Midbrain (tissue), 1 donor: ENCODE measurements at places on chromosomes 12 and 14.

DNA sequence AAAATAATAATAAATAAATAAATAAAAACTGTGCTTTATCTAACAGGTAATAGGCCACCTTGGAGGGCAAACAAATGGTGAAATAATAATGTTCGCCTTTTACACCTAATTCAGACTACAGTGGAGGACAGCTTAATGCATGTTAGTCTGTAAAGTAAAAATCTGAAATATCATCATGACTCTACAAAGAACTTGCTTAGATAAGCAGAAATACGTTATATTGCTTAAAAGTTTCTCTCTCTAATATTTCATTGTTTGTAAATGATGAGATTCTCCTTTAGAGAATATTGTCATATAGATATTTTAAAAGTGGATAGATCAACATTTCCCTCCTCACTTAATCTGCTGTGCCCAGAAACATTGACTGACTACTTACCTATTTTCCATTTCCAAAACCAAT is 98.7 kb upstream of the PDZRN4 start:
- DNase-seq: no peak

DNA sequence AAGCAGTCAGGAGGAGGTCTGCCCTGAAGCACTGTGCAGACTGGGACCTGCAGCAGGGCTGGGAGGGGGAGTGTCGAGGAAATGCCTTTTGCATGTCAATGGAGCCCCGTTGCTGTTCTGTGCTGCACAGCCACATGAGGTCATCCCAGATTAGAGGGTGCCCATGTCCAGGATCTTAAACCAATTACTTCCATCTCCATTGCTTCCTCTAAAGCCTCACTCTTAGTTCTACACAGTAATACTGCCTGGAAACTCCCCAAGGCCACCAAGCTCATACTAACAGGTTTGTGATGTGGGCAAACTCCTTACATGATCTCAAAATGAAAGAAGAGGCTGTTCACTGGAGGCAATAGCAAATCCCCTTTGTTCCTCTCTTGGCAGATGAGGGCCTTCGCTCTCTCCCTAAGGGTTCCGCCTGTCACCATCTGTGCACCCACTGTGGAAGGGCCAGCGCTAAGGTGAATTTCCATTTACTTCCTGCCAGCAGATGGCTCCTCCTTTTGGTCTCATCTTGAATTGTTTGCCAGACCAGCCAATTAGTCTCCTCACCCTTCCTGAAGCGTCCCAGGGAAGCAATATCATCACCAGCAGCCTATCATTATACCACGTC is 35.4 kb upstream of the LTA4H start:
- DNase-seq: no peak

- no peak for DNase-seq
Measured at GRCh38 chr14:26934151-26934550, 336.3 kb upstream of the NOVA1 start.

DNA sequence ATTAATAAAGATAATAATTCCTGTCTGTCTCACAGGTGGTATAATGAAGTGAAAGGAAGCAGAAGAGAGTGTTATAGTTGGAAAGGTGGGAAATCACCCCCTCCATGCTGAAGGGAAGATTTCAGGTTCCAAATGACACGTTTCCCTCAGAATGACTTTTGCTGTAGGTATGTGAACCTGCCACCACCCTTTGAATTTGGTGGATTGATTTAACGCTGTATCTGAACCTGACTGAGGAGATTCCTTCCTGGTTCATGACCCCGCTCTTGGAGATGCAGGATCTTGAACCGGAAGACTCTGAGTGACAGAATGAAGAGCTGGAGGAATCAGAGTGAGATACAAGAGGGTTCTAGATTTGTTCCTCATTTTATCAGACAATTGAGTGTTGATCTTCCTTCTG is 20.3 kb upstream of the EMP1 start:
- DNase-seq: no peak

DNA sequence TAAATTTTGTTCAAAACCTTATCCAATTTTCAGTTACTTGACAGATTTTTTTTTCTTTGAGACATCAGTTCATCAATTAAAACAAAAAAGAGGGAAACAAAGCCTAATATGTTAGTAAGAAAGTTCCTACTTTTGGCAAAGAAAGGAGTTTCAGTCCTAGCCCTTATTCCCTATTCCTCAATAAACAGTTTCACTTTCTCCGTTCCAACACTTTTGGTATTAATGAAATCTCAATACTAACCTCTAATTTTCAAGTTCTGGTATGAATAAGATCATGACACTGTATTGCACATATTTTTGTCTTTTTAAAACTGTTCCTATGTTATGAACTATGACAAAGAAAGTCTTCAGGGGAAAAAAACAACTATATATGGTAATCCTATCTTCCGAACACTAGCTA is 48.4 kb downstream of the RPS6KA5 start:
- DNase-seq: no peak

- DNase-seq: no peak
Measured at GRCh38 chr14:30158299-30158698, 230.7 kb upstream of the PRKD1 start.

DNA sequence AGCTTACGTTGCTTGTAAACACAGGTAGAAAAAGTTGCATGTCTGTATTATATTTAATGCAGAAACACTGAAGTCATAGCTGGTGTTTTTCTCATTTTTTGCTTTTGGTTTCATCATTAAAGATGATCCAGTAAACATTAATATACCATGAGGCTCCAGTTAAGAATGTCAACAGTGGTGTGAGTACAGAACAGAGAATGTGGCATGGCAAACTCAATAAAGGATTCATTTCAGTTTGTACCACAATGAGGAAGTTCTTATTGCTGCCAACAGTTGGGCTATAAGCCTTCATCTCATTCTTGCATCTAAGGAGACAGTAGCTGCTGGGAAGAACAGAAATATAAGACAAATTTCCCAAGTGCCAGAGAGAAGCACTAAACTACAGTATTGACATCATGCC is 72.1 kb upstream of the ST8SIA1 start:
- DNase-seq: no peak

- no peak for DNase-seq
Measured at GRCh38 chr12:73321319-73321718, 1049.1 kb downstream of the TRHDE start.

- DNase-seq: no peak
Measured at GRCh38 chr12:31989571-31990362, 30.6 kb downstream of the RESF1 start.

DNA sequence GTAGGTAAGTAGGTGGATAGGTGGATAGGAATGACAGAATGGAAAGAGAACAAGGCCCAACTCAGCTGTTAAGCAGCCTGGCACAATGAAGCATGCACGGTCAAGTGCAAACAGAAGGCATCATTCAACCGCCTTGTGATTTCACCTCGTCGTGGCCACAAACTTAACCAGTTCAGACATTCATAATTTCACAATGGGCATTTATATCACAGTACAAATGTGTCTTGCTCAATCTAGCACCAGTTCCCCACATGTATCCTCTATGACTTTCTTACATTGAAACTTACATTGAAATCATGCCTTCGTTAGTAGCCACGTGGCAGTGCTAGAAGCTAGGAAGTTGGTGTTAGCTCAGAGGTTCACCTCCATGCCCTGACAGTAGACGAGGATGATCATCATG is 207.5 kb downstream of the ETV6 start:
- no peak for DNase-seq

GRCh38 chr12:17652436-17652835 is 437.6 kb downstream of the RERGL start:
- no peak for DNase-seq

DNA sequence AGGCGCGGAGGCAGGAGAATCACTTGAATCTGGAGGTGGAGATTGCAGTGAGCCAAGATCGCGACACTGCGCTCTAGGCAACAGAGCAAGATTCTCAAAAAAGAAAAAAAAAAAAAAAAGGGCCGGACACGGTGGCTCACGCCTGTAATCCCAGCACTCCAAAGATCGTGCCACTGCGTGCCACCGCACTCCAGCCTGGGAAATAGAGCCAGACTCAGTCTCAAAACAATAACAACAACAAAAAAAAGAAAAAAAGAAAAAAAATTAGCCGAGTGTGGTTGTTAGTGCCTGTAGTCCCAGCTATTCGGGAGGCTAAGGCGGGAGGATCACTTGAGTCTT is 470 bp upstream of the RPL6 start:
- DNase-seq: no peak

- no peak for DNase-seq
Measured at GRCh38 chr12:88970740-88971139, 381.6 kb downstream of the DUSP6 start.

- no peak for DNase-seq
Measured at GRCh38 chr12:41061192-41061591, 126.9 kb upstream of the PDZRN4 start.

- DNase-seq: no peak
Measured at GRCh38 chr12:92860521-92860920, 68.6 kb downstream of the EEA1 start.

- no peak for DNase-seq
Measured at GRCh38 chr12:67792185-67792584, 143.6 kb downstream of the DYRK2 start.

DNA sequence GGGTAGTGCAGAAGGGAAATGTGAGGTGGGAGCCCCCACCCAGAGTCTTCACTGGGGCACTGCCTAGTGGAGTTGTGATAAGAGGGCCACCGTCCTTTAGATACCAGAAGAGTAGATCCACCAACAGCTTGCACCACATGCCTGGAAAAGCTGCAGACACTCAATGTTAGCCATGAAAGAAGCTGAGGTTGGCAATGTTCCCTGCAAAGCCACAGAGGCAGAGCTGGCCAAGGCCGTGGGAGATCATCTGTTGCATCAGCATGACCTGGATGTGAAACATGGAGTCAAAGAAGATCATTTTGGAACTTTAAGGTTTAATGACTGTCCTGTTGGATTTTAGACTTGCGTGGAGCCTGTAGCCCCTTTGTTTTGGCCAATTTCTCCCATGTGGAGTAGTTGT is 468.4 kb upstream of the FOXG1 start:
- DNase-seq: no peak

- no peak for DNase-seq
Measured at GRCh38 chr14:33880330-33880729, 70.5 kb downstream of the EGLN3 start.

- DNase-seq: no peak
Measured at GRCh38 chr12:67658486-67658885, 9.9 kb downstream of the DYRK2 start.

GRCh38 chr12:68761901-68762630 is 16.1 kb downstream of the SLC35E3 start:
- no peak for DNase-seq

DNA sequence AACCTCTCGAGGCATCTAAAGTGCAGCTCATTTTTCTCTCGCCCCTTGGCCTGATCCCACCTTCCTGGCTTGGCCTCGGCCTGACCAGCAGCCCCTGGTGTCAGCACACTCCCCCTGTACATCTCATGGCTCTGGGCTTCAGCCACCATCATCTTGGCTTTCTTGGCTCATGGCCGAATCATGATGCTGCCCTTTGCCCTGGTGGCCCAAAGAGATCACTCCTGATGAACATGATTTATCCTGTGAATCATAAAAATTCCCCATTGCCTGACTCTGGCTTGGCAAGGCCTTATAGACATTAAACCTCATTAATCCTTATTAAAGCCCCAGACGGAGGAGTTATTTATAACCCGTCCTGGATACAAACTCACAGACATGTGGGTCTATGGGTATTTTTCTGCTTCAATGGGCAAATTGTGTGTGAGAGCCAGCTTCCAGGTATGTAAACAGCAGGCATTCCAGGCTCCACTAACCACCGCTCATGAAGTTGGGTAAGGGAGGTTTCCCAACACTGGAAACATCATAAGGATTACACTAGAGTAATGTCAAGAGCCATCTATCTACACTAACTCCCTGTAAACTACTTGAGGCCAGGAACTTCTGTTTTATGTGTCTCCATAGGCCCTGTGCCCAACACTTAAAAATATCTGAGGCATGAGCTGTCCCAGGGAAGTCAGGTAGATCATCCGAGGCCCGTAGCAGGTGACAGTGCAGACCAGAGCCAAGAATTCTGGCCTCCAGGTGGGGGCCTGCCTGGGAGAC is 171.2 kb downstream of the TTC8 start:
- DNase-seq: no peak

DNA sequence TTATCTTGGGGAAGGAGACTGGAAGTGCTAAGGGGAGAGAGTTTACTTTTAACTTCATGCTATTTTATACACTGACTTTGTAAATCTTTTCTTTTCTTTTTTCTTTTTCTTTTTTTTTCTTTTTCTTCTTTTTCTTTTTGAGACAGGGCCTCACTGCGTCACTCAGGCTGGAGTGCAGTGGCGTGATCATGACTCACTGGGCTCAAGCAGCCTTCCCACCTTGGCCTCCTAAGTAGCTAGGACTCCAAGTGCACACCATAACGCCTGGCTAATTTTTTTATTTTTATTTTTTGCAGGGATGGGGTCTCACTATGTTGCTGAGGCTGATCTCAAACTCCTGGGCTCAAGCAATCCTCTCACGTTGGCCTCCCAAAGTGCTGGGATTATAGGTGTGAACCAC is 294.6 kb upstream of the PRICKLE1 start:
- no peak for DNase-seq

GRCh38 chr14:55109836-55110235 is 19.2 kb upstream of the LGALS3 start:
- no peak for DNase-seq

DNA sequence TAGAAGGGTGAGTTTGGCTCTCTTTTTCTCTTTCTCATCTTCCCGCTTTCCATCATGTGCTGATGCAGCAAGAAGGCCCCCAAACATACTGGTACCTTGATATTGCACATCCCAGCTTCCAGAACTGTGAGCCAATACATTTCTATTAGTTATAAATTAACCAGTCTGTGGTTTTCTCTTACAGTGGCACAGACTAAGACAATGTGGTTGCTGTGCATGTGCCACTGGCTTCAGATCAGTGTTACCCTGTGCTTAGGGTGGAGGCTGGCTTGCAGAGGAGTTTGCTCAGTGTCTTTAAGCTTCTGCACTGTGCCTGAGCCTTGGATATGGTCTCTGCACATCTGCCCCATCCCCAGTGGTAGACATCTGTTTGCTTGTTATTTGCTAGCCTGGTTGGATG is 5.5 kb downstream of the IFI27L2 start:
- no peak for DNase-seq

DNA sequence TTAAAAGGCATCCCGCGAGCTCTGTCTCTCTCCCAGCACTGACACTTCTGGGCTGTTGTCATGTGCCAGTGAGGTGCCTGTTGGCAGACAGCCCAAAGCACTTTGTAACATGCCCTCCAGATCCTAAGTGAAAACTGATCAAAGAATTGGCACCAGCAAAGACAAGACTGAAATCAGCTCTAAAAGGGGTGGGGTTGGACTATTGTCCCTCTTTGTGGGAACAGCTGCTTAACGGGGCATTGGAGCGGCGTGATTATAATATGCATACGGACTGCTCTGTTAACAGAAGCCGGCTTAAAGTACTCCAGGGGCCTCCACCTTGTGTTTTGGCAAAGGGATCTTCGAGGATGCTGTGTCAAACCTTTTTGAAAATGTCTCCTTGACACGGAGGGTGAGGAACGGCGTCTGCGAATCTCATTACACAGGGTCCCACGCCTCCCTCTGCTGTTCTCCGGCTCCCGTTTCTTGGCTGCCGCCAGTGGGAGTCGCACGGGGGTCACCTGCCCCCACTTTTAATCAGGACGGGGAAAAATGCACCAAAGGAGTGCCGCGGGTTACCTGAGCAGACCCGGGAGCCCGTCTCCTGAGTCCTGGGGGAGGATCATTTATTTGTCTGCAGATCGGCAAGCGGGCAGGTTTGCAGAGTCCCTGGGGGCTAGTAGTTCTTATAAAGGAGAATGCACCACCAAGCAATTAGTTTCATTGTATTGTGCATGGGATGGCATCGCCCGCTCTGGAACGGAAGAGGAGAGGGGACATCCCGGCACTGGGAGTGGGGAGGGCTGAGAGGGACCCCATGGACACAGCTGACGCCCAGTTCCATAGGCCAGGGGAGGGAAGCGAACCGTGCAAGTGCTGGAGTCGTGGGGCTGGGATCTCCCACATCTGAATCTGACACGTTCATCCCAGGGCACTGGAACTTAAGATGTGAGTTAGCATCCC is 44.3 kb downstream of the SPRING1 start:
- no peak for DNase-seq
